ENCODE measurements at places on chromosomes 5 and 9.

- no peak for DNase-seq
These were observed 8.9 kb upstream of the STK32A start for GRCh38 chr5:147225938-147226337.

DNA sequence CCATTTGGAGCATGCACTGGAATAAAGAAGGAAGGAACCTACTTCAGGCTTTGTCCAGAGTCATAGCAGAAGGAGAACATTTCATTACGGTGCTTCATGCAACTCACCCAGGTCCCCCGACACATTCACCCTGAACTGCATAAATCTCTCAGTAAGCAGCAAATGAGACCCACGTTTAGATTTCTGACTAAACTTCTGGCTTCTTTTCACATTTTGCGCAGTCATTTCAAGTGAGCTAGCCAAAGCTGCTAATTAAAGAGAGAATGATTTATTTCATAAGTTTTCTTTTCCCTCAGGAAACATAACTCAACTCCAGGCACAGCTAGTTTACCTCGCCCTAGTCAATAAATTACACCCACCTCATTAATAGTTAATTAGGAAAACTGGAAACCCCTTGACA lies 88.6 kb upstream of the GAS1 start:
- no peak for DNase-seq

- no peak for DNase-seq
These were observed 20.9 kb upstream of the GZMA start for GRCh38 chr5:55081541-55081940.

- DNase-seq = no peak
These were observed 10.6 kb downstream of the GRIN3A start for GRCh38 chr9:101727612-101728524.

DNA sequence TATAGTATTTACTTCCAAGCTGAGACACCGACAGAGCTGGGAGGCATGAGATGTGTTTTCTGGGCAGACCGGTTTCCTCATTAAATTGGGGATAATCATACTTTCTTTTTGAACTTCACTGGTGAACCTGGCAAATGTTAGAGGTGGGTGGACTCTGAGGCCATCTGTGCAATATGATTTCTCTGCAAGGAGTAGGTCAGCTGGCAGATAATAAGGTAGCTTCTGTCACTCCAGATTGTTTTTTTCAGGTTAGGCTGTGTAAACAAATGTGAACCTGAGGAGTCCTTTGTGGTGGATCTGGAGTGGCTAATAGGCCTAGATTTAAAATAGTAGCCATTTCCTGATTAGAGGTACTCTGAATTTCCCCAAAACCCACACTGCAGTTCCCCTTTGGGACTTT lies 75.4 kb upstream of the S1PR3 start:
- DNase-seq = no peak
